ENCODE measurements at places on chromosomes 2 and 18.

GRCh38 chr2:176085861-176086771 lies 2.4 kb upstream of the EVX2 start:
- no peak for DNase-seq

DNA sequence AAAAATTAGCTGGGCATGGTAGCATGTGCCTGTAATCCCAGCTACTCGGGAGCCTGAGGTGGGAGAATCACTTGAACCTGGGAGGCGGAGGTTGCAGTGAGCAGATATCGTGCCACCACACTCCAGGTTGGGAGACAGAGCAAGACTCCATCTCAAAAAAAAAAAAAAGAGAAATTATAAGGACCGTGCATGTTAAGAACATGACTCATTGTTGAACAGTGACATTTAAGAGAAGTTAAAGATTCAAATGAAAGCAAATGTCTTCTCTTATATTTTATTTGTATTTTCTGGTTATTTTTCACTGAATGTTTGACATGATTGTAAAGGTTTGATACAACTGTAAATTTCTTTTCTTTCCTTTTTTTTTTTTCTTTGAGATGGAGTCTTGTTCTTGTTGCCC lies 69.6 kb downstream of the APLF start:
- no peak for DNase-seq

GRCh38 chr2:210366675-210367080 lies 51.7 kb upstream of the MYL1 start:
- no peak for DNase-seq

DNA sequence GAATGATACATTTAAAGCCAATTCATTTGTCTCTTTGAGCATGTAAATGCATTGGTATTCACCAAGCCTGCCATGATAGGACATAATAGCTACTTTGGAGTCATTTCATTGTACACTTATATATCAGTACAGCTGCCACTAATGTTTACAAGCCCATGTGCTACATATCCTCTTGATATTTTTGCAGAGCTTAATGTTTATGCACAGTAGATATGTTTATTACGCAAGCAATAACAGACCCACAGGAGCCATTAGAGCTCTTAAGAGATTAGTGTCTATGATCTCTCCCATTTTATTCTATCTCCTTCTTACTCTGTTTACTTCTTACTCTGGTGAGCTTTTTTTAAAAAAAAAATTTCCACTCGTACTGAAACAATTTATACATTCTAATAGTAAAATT lies 1132.1 kb upstream of the ZEB2 start:
- DNase-seq = no peak

All from activated T-helper 1 cell treated with anti-CD3 and anti-CD28 coated beads, Interleukin-2, amount 50 U/mL, for 16 hours (primary cell).